Hypothalamus (tissue), 51 donors: ENCODE measurements at places on chromosomes 7 and 10.

DNA sequence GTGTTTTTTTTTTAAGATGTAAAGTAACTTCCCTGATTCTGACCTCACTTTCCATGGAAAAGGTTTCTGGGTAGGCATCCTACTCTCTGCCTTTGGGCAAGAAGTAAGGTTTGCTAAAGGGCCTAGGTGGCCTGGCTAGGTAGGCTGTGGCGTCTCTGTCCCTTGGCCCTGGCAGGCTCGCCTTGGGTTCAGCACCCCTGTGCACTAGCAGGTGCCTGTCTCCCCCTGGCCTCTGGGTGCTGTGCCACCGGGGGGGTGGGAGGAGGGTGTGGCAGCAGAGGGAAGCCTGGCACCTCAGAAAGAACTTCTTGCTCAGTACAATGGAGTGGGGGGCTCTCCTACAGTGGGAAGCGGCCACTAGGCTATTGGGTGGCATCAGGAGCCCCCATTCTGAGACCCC, 14.0 kb downstream of the TECPR1 start:
- DNase-seq, result no peak

DNA sequence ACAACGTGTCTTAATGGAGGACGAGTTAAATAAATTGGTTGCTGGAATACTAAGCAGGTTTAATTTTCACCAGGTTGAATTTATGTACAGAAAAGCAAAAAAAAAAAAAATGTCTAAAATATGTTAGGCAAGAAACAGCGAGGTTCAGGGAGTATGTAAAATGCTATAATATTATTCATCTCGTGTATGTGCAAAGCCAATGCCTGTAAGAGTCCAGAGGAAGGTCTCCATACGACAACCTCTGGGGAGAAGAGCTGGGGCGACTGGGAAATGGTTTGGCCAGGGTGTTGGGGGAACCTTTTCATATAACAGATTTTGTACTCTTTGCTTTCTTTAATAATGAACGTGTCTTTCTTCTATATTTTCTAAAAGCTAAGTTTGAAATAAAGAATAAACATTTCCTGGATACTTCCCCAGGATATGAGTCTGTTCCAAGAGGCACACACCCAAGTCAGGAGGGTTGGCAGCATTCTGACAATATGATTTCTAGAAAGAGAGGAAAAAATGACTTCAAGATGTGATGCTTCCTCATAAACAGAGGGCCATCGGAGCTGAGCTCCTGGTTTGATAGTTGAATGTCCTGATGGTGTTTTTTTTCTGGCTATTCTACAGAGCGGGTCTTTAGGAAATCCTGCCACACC, 208.6 kb upstream of the MGMT start:
- DNase-seq, result no peak

DNA sequence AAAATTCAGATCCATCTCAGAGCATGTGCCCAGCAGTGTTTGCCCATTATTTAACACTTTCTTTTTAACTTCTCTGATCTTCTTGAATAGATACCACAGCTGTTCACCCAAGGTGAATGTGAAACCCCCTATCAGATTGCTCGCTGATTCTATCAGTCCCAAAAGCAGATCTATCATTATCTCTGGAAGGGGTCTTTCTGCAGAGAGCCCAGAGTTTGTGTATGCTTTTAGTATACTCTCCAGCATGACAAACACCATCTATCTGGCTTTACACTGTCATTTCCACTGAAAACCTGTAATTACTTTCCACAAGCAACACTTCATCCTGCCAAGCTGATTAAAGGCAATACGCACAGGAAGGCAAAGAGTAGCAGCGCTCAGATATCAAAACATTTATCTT, 168.2 kb downstream of the CACNA2D1 start:
- DNase-seq, result no peak

- DNase-seq, result no peak
These were observed 29.5 kb upstream of the TUBB8 start for GRCh38 chr10:78556-78955.

DNA sequence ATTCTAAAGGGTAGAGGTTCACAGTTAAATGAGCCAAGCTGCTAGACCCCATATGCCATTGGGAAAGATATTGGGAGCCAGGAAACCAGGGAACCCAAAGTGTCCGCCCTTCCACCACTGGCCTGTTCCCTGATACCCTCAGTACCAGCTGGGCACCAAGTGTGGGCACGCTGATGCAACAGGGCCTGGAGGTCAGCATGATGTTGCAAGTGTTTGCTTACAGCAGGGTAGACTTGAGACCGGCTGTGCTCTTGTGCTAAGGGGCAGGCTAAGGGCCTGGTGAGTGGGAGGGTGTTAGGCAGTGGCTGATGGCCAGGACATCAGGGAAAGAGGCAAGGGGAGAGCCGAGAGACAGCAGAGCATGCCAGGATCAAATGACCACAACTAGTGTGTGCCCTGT, 21.0 kb upstream of the MYL7 start:
- DNase-seq, result no peak

DNA sequence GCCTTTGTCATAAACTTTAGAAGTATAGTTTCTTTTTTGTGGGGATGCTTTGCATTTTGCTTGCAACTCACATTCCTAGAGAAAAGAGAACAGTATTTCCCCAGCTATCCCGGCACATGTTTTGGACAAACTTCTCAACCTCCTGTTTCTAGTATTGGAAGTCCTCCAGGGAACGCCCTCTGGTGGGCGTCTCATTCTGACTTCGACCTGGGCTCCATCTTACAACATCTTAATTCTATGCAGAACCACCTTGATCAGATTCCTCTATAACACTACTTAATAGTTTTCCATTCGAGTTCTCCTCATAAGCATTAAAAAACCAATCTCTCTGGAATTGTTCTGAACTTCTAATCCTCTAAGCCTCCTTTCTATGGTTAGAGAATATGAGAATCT, 139.5 kb upstream of the FZD8 start:
- no peak for DNase-seq

DNA sequence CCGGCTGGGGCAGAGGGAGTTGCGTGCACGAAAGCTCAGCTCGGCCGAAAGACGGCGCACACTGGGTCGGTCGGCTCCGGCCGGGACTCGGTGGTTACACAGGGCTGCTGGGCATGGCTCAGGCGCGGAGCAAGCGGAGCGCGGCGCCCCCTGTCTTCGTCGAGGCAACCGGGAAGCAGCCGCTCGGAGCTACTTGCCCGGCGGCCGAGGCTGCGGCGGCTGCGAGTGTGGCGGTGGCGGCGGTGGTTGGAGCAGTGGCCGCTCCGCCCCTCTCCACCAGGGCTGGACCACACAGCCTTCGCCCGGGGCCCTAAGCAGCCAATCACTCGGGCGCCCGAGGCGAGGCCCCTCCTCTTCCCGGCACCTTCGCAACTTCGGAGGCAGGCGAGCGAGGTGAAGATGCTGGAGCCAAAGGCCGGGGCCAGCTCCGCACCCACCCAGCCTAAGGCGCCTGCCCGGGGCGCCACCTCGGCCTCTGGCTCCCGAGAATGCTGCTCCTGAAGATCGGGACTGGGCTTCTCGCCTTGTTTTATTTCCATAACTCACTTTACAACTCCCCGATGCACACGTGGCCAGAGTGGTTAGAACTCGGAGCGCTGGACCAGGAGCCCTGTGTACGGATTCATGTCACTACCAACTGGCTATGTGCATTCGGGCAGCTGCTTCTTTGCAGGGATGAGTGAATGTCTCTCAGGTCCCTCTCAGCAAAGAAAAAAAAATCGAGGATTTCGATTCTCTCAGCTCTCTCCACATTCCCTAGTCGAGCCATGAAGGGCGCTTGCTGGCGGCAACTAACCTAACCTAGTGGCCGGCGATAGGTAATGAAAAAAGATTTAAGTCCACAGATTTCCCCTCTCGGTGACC, at the start of gene TLL2:
Gene TLL2 (minus strand): TSS at position 229 of the 864 bp plus-strand sequence. CDS start 241 bp downstream, outside the sequence.
- DNase-seq, result peak; percentile 83

GRCh38 chr10:30199376-30200016, 140.1 kb upstream of the JCAD start:
- DNase-seq, result no peak

- no peak for DNase-seq
These were observed 111.8 kb upstream of the FEZF1 start for GRCh38 chr7:122416336-122416735.

- DNase-seq, result no peak
These were observed 634.7 kb downstream of the KCNMA1 start for GRCh38 chr10:77002872-77003271.

GRCh38 chr10:131821378-131822012, 79.3 kb upstream of the PPP2R2D start:
- DNase-seq, result no peak

GRCh38 chr10:124708922-124709520, 35.2 kb downstream of the FAM53B start:
- peak; percentile 38 for DNase-seq

GRCh38 chr10:117223693-117224430, 17.1 kb upstream of the SLC18A2 start:
- DNase-seq, result no peak

- no peak for DNase-seq
These were observed 152.2 kb downstream of the SDHAF3 start for GRCh38 chr7:97269741-97270140.

DNA sequence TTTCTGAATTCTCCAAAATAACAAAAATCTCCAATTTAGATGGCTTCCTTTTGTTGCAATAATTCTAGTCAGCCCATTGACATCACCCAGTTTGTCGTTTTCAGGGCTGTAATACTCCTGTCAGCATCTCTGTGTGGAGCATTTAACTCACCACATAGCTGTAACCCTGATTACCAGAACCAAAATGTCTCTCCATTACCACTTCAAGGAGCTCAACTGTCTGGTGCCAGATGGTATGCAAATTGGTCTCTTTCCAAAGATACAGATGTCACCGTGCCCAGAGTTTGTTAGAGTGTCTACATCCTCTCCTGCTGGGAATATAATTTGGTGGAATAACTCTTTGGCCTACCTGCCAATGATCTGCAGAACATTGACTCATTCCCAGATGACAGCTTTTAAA, 350.3 kb upstream of the POT1 start:
- no peak for DNase-seq

- DNase-seq, result no peak
These were observed 39.5 kb downstream of the GARS1 start for GRCh38 chr7:30634193-30634626.

DNA sequence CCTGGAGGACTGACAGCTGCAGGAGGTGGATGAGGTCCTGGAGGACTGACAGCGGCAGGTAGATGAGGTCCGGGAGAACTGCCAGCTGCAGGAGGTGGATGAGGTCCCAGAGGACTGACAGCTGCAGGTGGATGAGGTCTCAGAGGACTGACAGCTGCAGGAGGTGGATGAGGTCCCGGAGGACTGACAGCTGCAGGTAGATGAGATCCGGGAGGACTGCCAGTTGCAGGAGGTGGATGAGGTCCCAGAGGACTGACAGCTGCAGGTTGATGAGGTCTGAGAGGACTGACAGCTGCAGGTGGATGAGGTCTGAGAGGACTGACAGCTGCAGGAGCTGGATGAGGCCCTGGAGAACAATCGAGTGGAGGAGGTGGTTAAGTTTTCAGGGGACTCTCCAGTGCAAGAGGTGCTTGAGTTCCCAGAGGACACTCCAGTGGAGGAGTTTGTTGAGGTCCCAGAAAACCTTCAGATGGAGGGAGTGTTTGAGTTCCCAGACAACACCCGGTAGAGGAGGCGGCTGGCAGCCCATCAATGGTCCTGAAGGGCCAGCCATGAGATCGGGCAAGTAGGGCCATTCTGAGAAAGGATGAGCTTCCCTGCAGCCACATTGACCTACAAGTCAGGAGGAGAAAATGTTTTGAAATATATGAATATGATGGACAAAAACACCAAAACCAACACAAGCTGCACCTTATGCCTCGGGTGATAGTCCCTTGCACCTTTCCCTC, 4.7 kb upstream of the EIF5AL1 start:
- no peak for DNase-seq

- no peak for DNase-seq
These were observed 111.8 kb downstream of the VIPR2 start for GRCh38 chr7:159032753-159033472.

DNA sequence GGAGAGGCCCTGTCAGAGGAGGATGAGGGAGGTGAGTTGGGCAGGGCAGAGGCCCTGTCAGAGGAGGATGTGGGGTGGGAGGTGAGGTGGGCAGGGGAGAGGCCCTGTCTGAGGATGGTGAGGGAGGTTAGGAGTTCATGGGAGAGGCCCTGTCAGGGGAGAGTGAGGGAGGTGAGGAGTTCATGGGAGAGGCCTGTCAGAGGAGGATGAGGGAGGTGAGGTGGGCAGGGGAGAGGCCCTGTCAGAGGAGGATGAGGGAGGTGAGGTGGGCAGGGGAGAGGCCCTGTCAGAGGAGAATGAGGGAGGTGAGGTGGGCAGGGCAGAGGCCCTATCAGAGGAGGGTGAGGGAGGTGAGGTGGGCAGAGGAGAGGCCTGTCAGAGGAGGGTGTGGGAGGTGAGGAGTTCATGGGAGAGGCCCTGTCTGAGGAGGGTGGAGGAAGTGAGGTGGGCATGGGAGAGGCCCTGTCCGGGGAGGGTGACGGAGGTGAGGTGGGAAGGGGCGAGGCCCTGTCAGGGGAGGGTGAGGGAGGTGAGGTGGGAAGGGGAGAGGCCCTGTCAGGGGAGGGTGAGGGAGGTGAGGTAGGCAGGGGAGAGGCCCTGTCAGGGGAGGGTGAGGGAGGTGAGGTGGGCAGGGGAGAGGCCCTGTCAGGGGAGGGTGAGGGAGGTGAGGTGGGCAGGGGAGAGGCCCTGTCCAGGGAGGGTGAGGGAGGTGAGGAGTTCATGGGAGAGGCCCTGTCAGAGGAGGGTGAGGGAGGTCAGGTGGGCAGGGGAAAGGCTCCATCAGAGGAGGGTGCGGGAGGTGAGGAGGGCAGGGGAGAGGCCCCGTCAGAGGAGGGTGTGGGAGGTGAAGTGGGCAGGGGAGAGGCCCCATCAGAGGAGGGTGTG, 73.7 kb downstream of the INPP5A start:
- no peak for DNase-seq

DNA sequence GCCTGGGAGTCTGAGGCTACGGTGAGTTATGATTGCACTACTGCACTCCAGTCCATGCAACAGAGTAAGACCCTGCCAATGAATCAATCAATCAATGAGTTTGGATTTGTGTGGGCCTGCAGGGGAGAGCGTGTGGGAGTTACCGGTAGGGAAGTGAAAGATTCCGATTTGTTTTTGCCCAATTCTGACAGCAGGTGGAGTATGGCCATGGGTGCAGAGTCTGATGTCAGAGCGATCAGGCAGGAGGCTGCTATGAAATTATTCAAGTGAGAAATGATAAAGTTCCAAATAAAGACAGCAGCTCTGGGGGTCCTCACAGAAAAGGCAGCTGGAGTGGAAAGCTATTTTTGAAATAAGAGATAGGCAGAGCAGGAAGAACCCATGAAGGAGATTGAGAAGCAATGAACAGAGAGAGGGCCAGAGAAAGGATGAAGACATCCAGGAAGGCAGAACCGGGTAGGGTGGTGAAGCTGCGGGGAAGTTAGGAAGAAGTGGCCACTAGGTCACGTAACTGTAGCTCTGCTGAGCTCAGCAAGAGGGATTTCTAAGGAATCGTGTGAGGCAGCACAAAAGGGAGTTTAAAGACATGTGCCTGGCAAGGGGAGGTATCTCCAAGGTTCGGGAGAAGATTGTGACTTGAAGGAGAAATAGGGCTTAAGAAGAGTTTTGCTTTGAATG, 93.7 kb upstream of the NMT2 start:
- no peak for DNase-seq

GRCh38 chr10:128373071-128373749, 247.0 kb upstream of the MKI67 start:
- DNase-seq, result no peak

GRCh38 chr7:24981171-24981951, 1.4 kb upstream of the OSBPL3 start:
- no peak for DNase-seq
